Occipital lobe (tissue), 3 donors: ENCODE measurements at places on chromosomes 4 and X.

DNA sequence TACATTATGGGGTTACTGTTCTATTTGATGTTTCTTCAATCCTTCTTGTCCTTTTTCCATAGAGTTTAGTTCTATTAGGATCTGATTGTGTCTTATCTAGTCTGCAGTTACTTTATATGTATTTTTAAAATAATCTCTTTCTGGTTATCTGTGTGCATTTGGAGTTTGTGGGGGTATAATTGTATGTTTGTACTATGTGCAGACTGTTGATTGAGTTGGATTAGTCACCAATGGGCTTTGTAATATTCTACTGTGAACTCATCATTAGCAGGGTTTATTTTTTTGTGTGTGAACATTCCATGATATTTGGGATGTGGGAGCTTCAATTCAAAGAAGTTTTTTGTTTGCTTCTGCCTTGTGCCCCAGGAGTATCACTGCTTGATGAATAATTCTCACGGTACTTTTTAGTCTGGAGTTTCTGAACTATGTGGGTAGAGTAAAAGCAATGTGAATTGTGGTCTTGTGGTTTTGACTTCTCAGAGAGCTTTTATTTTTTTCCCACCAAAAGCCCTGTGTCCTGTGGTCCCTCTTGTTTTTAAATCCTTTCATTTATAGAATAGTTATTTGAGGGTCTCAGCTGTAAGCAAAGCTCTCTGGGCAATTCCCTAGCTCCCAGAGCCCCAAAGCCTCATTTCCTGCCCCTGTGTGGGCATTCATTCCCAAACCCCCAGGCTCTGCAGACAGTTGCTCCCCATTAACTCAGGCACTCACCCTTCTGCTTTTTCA is 127.8 kb downstream of the PHKA2 start:
- DNase-seq: no peak

DNA sequence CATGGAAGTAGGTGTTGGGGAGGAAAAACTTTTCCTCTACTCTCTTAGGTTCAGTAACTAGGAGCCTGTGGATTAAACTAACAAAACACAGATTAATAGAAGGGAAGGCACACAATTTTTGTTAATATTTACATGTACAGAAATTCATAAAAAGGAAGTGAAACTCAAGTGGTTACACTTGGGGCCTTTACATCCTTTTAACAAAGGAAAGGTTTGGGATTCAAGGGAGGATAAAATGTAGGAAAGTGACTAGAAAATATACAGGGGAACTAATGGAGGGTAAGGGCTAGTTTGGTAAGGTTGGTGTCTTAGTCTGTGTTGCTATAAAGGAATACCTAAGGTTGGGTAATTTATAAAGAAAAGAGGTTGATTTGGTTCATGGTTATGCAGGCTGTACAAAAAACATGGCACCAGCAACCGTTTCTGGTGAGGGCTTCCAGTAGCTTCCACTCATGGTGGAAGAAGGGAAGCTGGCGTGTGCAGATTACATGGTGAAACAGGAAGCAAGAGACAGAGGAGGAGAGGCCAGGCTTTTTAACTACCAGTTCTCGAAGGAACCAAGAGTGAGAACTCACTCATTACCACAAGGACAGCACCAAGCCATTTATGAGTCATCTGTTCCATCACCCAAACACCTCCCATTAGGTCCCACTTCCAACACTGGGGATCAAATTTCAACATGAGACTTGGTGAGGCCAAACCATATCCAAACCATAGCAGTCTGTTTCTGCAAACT is 124.4 kb downstream of the CHRDL1 start:
- no peak for DNase-seq

DNA sequence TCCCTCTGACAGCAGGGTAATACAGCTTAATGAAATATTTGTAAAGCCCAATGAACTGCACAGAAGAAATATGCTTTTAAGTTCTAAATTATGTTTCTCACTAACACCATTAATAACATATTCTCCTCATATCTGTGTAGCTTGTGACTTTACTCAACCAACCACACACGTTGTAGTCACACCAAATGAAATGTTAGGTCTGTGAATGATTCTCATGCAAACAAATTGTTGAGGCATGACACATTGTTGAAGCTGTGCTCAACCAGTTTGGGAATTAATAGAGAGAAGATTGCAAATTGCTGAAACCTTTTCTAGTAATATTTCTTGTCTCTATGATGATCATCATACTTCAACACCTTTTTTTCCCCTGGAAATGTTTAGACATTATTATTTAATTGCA is 645.9 kb downstream of the PCDH7 start:
- DNase-seq: no peak

GRCh38 chrX:45428831-45429230 is 228.2 kb upstream of the DIPK2B start:
- DNase-seq: no peak

DNA sequence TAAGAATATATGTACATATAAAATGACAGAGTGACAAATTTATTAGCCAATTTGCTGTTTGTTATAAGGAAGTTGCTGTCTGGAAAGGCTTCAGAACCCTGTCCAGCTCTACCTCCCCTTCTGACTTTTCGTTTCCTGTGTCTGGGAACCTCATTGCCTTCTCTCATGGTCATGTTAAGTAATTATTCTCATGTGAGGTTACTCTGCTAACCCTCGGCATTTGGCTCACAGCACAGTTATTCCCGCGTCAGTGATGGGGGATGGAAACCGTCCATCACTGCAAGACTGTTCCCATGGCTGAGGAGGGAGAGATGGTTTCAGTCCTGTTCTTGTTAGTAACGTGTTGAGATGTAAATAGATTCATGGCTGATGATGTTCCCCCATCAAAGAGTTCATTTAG is 11.9 kb downstream of the EDNRA start:
- DNase-seq: no peak

DNA sequence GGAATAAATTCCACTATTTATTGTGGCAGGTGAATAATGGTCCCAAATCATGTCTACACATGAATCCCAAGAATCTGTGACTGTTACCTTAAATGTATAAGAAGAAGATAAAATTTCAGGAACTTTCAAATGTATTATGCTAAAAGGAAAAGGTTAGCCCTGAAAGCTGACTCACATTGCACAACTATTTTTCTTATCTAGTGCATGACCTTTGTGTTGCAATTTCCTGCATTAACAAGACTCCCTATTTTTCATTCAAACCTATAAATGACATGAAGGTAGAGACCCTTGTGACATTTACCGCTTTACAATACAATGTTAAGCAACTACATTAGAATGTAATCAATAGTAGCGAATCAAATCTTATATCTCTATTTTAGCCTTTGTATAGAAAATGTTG is 36.7 kb downstream of the UBQLN2 start:
- no peak for DNase-seq

DNA sequence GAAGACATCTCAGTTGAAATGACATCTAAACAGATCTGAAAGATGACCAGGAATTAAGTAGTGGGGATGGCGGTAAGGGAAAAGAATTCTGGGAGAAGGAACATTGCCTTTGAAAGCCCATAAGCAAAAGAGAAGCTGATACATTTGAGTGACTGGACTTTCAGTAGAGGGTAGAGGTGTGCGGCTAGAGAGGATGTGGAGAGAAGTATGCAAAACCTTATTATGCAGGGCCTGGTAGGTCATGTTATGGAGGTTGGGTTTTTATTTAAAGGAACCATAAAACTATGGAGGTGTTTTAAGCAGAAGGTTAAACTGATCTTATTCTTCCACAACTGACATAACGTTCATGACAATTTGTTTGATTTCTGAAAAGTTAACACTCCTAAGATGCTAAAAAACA is 36.3 kb downstream of the RPS6KA3 start:
- no peak for DNase-seq

DNA sequence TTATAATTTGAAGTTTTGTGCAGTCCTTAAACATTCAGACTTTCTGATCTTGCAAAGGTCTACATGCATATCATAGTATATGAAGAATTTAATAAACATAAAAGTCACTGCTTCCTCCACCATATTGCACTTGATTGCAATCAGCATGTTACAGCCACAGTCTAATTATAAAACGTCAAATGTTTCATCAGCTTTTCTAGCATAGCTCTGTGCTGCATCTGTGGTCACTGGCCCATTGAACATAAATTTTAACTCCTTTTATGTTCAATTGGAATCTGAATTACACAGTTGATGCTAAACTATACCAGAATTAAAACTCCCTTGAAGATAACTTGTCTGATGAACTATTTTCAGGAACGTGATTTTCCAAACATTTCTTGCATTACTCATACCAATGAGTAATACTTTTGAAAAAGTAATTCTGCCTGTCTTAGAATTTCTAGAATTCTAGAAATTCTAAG is 329.1 kb downstream of the GALNTL6 start:
- DNase-seq: no peak

- no peak for DNase-seq
These were observed 2.6 kb downstream of the LHFPL1 start for GRCh38 chrX:112677167-112677566.

DNA sequence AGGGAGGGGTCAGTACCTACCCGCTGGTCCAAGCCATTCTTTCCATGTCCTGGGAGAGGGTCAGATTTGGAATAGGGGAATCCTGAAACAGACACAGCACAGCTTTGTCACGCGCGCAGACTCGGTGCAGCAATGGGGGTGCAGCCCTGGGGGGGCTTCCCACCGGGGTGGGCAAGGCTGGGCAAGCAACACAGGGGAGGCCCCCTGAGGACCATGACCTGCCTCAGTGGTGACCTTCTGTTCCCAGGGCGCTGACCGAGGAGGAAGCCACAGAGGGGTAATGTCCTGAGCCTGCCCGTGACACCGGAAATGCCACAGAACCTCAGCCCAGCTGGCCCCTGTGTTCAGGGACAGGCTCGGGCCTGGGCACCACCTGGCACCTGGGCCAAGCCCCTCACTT is 53.2 kb upstream of the AFAP1 start:
- no peak for DNase-seq

DNA sequence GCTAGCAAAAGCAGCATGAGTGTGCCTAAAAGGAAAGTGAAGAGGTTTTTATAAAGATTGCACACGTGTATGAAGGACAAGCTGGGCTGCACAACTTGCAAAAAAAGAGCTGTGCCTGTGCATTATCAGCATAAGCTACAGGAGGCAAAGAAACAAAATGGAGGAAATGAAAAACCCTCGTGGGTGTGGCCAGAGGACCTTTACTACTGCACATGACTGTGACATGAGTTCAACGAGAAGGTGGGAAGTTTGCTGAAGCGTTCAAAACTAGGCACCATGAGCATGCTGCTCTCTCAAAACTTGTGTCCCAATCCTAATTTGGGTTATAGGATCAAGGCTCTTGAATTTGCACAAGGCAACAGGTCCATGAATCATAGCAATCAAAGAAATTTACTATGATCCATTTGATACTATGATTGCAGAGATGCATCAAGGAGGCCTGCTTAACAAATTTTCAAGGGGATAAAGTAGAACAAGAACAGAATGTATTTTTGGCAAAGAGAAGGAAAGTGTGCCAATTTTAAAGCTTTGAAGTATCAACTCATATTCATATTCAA is 38.1 kb upstream of the CXorf38 start:
- DNase-seq: no peak

- DNase-seq: no peak
These were observed 82.8 kb downstream of the CHIC2 start for GRCh38 chr4:53981567-53981966.

DNA sequence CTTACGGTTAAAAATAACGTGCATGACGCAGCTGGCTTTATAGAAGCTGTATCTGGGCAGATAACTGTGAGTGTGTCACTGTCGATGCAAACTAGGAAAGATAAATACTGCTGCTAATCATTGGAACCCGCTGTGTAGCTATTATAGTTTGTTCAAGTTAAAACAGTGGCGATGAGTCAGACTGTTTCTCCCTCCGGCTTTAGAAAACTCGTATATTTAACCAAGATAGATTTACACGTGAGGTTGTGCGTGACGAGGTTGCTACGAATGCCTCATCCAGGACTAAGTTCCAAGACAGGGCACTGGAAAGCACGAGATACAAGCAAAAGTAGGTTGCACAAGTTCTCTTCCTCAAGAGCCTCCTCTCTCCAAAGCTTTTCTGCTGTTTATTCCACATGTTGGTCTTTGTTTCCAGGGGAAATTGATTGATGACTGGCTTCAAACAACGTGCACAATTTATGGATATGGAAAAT is 270.7 kb downstream of the FBXW7 start:
- DNase-seq: no peak

DNA sequence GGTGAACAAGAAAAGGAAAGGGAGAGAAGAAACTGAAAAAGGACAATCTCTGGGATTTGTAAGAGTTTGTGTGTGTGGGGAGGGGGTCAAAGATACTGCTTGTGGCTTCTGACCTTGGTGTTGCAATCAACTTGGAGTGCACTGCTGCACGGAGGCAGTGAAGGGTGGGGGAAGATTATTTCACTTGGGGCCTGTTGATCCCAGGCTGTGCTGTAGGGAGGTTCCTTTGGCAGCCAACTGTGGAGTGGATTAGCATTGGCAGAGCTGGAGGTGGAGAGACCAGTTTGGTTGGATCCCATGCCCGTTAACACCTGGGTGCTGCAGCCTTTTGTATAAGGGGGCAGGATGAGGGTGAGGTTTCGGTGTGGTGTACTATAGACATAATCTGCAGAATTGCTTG is 38.2 kb downstream of the AFF1 start:
- DNase-seq: no peak

DNA sequence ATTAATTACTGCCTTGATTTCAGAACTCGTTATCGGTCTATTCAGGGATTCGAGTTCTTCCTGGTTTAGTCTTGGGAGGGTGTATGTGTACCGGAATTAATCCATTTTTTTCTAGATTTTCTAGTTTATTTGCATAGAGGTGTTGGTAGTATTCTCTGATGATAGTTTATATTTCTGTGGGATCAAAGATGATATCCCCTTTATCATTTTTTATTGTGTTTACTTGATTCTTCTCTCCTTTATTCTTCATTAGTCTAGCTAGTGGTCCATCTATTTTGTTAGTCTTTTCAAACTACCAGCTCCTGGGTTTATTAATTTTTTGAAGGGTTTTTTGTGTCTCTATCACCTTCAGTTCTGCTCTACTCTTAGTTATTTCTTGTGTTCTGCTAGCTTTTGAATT is 32.1 kb downstream of the CDX4 start:
- no peak for DNase-seq

GRCh38 chr4:2301225-2301642 is 39.3 kb upstream of the MXD4 start:
- DNase-seq: no peak

DNA sequence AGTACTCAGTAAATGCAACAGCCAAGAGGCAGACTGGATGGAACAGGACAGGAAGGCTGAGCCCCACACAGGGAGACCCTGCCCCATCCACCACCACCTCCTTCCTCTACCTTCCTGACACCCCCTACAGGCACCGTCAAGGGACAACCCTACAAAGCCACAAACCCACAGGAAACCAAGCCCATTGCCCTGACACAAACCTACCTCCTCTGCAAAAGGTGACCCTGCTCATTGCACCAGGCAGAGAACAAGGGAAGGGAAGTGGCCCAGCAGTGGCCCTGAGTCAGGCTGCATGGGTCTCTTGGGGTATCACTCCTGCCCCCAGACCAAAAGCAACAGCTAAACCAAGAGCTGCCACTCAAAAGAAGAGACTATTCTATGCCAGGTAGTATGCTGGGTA is 21.0 kb downstream of the JAKMIP1 start:
- no peak for DNase-seq

GRCh38 chrX:124348885-124349453 is 2.6 kb downstream of the SH2D1A start:
- no peak for DNase-seq

- no peak for DNase-seq
These were observed 23.5 kb downstream of the TRIML1 start for GRCh38 chr4:188162698-188163097.
